ENCODE measurements at places on chromosomes 3 and 15.

- DNase-seq: no peak
Measured at GRCh38 chr3:153003441-153003840, 158.6 kb upstream of the RAP2B start.

DNA sequence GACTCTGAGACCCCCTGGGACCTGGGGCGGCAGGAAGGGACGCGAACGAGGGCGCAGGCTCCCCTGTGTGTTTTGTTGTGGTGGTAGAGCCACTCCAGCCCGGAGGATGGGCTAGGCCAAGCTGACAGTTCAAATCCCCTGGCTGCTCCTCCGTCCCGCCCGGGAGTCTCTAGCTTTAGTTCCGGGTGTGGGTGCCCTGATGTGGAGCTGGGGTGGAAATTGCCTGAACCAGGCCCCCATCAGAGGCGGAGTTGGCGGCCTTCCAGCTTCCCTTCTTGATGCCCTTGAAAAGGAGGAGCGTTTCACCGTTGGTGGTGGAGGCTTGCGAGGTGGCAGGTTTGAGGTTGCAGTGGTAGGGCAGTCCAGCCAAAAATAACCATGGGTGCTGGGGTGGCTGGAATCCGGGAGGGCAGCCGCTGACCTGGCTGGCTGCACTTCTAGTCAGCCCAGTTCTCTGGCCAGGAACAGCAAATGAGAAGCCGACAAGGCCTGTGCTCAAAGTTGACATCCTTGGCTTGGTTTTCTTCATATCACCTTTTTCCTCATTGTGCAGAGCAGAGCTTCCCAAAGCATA, 817 bp downstream of the CLK3 start:
- DNase-seq: no peak

DNA sequence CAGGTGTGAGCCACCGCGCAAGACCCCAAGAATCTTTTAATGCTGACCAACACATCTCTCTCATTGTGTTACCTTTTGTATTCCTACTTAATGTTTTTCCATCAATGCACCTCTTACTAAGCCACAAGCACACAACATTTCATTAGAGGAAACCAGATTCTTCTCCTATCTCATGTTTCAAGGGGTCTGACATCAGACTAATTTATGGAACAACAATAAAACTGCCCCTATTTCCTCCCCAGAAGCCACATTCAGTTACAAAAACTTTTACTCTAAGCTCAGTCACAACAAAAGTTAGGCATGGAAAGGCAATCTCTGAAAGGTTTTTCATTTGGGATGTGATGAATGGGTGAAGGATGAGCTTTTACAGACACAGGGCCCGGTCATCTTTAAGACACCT, 251.8 kb downstream of the MAGI1 start:
- no peak for DNase-seq

GRCh38 chr3:46406443-46406787, 451 bp downstream of the CCR5AS start:
- no peak for DNase-seq

DNA sequence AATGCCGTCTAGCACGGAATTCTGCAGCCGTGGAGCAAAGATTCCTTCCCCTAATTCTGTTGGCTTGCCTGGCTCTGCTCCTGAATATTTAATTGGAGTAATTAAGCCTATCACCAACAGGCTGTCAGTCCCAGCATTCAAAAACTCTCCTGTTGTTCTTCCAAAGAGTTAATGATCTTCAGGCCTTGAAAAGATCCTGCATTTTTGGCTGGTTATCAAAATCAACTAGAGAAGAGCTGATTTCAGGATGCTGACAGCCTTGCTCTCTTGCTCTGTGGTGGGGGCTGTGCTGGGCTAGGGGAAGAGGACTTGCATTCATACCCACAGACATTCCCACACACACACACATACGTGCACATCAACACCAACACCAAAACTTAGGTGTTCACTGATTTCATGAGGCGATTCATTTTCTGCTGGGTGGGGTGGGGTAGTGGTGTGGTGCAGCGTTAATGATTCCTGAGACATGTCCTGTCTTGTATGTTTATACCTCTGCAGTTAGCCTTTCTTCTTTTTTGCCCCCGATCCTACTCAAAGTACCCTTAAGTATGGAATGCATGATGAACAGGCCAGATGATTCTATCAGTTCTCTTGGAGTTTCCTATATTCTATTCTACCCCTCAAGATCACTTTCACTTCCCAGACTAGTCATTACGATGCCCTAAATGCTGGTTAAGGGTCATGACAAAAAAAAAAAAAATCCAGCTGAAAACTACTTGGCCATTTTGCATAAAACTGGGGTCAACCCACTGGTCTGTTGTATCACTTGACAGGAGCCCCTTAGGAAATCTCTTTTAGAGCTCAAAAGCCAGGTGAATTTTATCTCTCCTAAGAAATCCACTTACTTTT, 42.3 kb downstream of the CPN2 start:
- DNase-seq: no peak

GRCh38 chr3:8246070-8246469, 255.6 kb upstream of the LMCD1 start:
- no peak for DNase-seq

- DNase-seq: no peak
Measured at GRCh38 chr3:70180664-70181063, 131.8 kb downstream of the MDFIC2 start.

GRCh38 chr3:111730143-111730542, 128.9 kb upstream of the PHLDB2 start:
- DNase-seq: no peak

DNA sequence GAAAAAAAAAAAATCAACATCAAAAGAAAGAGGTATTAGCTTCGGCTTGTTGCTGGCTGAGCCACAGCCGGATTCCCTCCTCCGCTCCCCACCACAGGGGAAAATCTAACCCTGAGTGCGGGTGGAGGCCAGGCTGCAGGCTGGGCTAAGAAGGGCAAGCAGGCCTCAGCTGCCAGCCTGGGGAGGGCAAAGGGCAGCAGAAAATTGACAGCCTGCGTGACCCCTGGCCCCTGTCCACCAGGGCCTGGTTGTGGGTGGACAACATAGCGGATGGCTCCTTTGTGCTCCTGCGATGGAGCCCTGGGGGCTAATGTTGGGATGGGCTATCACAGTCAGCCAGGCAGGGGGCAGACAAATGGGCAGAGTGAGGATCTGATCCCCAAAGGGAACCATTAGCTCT, 25.4 kb downstream of the CACNA2D2 start:
- no peak for DNase-seq

DNA sequence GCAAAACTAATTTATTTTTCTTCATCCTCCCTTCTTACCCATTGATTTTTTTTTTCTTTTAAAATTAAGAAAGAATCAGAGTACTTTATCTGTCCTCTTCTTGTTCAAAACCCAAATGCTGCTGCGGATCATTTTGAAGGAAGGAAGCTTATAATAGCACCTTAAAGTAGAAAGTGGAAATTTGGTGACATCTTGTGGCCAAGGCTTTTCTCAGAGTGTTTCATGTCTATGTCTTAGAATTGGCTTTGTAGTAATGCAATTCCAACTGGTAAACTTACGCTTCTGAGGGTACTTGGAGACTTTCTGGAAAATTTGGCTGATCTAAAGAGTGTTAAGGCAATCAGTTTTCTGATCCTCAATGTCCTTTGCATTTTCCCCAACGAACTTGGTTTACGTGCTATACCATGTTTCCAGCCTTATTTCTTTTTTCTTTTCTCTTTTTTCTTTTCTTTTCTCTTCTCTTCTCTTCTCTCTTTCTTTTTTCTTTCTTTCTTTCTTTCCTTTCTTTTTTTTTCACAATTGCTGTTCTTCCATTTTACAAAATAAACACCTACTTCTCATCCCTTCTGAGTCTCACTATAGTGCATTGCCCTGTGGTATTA, 30.7 kb downstream of the C3orf38 start:
- DNase-seq: no peak

GRCh38 chr15:40879609-40880008, 5.6 kb upstream of the RHOV start:
- DNase-seq: no peak

DNA sequence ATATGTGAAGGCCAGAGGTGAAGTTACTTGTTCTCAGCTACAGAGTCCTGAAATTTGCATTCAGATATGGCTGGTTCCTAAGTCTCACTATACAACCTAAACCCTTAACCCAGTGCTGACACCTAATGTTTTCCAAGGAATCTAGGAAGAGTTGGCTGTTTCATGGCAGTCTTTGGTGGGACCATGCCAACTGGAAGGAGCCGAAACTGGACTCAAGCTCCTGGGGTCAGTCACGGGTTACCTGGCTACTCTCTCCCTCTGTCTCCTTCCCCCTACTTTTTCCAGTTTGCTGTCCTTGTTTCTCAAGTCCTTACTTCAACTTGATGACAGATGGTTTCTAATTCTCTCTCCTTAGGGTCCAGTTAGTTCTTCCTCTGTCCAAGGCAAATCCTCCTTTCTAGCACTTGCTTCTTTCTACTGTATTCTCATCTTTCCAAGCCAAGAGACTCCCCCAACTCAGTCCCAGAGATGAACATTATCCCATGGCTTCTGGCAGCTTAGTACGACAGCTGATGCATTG, 88.6 kb upstream of the COL6A5 start:
- DNase-seq: no peak

GRCh38 chr3:76638006-76638405, 401.9 kb upstream of the ROBO2 start:
- no peak for DNase-seq

DNA sequence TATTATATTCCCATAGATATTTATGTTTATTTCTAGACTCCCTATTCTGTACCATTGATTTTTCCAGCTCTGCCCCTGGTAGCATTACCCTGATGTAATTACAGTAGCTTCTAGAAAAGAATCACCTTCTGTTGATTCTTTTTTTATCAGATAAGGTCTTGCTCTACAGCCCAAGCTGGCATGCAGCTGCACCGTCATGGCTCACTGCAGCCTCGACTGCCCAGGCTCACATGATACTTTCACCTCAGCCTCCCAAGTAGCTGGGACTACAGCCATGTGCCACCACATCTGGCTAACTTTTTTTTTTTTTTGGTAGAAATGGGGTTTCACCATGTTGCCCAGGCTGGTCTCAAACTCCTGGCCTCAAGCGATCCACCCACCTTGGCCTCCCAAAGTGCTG, 41.8 kb downstream of the SLC24A1 start:
- DNase-seq: no peak

GRCh38 chr3:57592306-57592705, 4.8 kb downstream of the ARF4 start:
- no peak for DNase-seq

DNA sequence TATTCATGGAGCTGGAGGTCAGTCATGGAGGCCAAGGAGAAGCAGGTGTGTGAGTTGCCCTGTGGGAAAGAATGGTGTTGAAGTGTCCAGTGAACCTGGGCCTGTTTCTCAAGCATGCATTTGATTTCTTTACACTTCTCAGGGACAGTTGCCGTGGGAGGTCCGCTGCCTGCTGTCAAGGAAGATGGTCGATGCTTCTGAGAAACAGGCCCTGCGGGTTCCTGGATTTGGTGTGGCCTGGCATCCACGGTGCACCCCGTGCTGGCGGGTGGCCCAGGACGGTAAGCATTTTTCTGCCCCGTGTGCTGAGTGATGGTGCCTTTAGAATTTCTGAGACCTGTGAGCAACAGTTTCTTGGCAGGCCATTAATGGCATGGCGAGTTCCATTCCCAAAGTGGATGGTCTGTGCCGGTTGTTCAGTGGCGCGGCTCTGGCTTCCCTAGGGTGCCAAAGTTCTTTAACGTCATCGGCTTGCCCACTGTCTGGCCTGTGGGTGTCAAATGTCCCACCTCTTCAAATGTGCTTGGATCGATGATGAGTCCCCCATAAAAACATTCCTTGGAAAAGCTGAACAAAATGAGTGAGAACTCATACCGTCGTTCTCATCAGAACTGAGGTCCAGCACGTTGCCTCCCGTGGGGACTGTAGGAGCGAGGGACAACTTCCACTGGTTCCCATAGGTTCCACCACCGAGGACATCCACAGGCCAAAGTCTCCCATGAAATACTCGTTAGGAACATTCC, 107.2 kb downstream of the SNRPN start:
- no peak for DNase-seq

- DNase-seq: no peak
Measured at GRCh38 chr15:38019066-38019465, 84.6 kb downstream of the TMCO5A start.

GRCh38 chr3:179853176-179853575, 183.6 kb downstream of the PEX5L start:
- DNase-seq: no peak

DNA sequence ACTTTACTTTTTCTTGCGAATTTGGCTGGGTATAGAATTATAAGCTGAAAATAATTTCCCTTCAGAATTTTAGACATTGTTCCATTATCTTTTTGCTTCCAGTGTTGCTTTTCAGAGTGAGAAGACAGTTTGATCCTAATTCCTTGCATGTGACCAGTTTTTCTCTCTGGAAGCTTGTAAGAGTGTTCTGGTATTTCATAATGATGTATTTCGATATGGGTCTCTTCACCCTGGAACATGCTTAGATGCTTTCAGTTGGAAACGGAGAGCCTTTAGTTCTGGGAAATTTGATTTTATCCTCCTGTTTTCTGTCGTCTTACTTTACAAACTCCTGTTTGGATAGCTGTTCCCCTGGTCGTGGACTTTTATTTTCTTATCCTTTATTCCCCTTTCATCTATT, 13.9 kb downstream of the ALPK3 start:
- no peak for DNase-seq

DNA sequence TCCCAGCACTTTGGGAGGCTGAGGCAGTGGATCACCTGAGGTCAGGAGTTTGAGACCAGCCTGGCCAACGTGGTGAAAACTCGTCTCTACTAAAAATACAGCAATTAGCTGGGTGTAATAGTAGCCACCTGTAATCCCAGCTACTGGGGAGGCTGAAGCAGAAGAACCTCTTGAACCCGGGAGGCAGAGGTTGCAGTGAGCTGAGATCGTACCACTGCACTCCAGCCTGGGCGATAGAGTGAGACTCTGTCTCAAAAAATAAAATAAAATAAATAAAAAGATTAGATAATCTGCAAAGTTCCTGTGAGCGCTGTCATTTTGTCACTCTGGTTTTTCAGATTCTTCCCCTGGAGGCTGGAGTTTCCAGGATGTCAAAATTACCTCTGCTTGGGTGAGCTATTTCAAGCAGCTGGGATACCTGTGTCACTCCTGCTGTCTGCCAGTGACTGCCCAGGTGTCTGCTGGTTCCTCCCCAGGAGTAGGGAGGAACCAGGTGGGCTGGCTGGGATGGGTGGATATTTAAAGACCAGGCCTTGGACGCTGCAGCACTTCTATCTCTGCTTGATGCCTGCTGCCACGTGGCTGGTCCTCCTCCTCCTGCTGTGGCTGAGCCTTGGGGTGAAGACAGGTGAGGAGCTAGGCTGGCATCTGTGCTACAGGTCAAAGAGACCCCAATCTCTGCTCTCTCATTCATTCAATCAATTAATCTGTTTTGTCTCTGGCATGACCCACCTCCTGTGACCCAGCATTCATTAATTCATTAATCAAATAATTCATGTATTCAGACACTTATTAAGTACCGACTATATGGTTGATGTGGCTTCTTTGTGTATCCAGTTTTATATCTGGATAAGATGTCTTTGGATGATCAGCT, 19.5 kb upstream of the MUC20 start:
- no peak for DNase-seq

DNA sequence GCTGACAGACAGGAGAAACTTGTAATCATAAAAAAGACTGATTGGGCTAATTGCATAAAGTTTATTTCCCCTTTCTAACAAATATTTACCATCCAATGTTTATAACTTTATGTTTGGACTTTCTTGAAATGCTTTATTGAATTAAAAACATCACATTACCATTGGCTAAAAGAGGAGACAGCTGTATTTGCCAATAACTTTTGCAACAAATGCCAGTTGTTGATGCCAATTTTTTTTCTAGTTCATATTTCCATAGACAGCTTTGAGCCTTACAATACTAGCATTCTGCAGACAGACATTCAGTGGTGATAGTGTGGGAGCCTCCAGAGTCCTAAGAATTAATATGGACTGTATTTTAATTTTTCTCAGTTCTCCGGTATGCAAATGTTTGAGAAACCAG, 198.4 kb downstream of the ADAMTS17 start:
- no peak for DNase-seq

- DNase-seq: no peak
Measured at GRCh38 chr15:100526027-100526481, 2.7 kb downstream of the CERS3 start.

Data from NCI-H1436 treated with DMSO at 0.1 percent for 48 hours (cell line).